ENCODE measurements at places on chromosomes 4 and X.
A peak's percentile ranks its signal among the peaks of the same experiment; 100 is the strongest.

DNA sequence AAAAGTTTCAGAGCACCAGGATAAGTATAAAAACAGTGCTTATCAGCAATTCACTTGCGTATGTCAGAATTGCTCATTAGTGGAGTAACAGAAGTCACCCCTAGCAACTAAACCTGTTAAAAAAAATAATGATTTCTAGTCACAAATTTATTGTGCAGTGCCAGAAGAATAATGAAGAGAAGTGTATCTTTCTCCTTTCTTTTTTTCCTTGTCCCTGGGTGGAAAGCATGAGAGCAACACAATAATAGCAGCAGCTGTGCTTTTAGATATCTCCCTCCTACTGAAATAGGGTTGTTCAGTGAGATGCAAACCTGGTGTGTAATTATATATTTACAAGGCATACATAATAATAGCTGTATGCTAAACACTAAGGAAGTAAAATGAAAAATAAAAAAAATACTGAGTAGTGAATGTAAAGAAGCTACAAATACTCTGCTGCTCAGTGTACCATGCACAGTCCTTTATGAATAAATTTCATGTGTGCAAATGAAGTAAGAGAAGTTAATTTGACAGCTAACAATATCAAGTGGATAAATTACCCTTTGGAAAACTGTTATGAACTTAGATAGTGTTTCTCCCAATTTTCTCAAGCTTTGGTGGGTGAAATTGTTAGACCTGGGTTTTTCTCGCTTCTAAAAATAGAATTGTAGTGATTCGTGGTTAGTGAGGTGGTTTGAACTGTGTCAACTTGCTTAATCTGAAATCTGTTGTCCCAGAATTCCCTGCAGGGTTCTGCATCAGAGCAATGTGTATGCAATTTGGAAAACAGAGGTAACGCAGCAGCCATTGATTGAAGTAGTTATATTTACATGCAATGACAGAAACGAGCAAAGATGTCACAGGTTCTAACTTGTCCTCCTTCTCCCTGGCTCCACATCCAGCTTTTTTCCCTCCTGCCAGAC lies 125.7 kb upstream of the NDST3 start:
- DNase-seq, result no peak

DNA sequence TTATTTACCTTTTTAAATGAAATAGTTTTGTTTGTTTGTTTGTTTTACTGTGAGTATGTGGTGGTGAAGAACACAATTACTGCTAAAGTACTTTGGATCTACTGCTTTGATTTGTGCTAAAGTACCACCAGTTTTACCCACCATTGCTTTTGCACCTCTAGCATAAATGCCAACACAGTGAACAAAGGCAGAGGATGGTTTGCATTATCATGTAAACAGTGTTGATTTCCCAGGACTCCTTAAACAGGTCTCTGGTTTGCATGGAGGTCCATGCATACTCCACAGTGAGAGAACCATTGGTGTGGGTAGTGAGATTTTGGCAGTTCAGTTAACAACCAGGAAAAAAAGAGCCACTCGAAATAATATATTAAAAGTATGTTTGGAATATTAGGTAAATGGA lies 11.0 kb downstream of the FAT4 start:
- no peak for DNase-seq

DNA sequence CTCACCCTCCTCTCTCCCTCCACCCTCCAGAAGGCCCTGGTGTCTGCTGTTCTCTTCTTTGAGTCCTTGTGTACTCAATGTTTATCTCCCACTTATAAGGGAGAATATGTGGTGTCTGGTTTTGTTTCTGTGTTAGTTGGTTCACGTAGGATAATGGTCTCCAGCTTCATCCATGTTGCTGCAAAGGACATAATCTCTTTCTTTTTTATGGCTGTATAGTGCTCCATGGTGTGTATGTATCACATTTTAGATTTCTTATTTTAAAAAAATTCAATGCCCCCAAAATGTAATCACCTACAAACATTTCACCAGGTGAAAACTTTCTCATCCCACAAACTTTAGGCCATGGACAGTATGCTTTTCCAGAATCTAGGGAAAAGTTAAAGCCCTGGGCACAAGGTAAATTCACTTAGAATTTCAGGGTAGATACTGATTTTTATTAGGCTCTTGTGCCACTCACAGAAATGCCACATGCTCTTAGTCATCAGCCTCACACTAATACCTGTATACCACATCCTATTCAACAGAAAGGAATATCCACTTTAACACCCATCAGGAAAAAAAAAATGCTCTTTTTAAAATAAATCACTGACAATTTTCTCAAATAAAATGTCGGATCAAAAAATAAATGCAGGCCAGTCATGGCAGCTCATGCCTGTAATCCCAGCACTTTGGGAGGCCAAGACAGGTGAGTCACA lies 104.8 kb upstream of the ENPP6 start:
- no peak for DNase-seq

DNA sequence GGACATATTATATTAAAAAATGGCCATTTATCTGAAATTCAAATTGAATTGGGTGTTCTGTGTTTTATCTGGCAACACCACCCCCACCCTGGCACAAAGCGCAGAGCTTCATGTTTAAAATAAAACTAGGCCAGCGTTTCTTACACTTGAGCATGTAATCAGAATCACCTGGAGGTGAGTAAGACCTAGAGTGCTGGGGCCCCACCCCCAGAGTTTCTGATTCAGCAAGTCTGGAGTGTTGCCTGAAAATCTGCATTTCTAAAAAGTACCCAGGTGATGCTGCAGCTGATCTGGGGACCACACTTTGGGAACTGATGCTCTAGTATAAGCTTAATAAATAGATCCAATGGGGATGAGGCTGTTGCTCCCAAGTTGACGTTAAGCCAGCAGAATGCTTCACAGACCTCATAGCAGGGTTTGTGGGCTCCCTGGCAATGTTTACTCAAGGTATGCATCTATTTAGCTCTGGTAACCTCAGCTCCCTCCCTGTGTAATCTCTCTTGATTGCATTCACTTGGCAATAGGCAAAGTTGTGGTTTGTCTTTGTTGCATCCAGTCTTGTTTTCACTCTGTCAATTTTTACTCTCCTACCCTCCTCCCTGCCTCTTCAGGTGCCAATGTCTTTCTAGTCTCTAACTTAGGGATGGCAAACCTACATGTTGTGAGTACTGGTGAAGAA lies 99.8 kb upstream of the TEX13D start:
- DNase-seq, result no peak

GRCh38 chrX:50889582-50889981 lies 21.0 kb upstream of the BMP15 start:
- DNase-seq, result no peak

DNA sequence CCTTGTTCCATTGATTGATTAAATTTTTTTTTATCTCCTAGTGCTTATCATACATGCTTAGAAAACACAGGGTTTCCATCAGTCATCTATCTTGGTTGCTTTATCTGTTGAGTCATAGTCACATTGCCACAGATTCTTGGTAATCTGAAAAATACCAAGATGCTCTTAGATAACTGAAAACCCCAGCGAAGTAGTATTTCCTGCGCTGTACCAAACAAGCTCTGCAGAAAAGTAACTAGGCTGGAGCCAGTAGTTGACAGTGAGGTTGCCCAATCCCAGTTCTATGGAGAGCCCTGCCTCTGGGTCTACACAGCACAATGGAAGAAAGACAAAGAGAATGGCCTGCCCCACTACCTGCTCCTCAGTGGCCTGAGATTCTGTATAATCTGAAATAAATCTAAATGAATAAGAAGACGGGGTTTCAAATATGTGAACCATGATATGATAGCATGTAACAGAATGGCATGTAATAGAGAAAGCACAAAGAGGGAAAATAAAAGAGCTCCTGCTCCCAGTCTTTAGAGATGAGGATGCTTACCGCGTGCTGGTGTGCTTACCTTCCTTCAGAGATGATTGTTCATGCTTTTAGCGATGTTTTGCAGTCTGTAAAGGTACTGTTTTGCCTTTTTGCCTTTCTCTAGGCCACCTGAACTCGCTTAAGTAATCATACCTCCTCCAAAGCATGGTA lies 55.3 kb upstream of the RAPGEF2 start:
- DNase-seq, result no peak

- DNase-seq, result no peak
Observed at GRCh38 chrX:19810802-19811201, 76.6 kb downstream of the SH3KBP1 start.

DNA sequence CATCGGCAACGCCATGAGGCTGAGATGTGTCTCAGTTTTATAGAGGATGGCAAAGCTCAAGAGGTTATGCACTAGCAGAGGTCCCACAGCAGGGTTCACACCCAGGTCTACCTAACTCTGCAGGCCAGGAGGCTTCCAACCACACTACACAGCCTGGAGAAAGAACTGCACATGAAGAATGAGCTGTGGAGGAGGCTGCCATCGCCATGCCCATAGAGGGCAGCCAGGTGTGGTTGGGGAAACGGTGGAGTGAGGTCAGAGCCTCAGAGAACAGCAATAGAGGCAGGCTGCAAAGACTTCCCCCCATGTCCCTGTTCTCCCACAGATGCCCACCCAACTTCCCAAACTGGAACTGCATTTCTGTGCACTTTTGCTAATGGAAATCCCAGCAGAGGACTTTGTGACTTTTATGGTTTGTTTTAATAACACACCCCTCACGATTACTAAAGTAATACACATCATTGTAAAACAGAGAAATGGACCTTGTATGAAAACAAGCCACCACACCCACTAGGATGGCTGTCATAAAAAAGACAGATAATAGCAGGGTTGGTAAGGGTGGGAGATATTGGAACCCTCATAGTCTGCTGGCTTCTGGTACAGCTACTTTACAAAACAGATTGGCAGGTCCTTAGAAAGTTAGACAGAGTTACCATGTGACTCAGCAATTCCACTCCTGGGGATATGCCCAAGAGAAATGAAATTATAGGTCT lies 58.9 kb upstream of the PROM1 start:
- DNase-seq, result no peak

DNA sequence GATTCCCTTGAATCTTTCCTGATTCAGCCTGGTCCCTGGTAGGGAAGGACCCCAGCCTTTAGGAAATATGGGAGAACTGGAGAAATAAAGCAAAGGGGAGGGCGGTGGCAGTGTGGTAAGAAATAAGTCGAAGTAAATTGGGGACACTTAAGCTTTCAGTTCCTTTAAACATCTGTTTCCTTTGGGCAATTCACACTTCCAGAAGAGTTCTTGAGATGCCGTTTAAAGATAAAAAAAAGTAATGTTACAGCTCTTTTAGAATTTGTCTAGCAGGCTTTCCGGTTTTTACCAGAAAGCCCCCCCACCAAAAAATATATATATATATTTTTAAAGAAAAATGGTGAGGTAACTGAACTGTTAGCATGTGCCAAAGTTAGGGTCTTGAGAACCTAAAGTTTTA lies 46.6 kb downstream of the TSPAN7 start:
- no peak for DNase-seq

DNA sequence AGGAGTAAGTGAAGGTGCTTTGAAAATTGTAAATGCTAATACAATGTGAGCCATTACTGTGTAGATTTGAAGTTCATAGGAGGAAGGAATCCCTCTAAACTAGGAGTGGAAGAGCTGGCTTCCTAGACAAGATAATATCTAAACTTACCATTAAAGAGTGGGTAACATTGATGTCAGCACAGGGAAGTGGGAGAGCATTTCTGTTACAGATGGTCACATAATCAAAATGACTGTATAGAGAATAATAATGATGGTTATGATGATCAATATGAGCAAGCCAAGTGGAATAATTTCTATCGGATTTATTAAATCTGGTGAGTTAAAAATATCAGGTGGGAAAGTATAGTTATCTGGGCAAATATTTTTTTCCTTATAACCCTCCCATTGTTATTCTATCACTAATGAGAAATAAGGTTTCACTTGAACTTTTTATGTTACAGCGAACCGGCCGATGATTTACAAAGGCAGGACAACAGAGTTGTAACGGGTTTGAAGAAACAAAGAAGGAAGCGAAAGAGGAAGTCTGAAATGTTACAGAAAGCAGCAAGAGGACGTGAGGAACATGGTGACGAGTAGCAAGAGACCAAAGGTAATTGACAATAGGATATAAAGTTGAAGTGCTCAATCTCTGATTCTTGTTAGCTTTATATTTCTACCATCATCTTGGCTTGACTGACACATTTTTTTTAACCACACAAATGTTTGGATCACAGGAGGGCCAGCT lies 43.5 kb downstream of the FMR1NB start:
- peak; percentile 16 for DNase-seq

- no peak for DNase-seq
Observed at GRCh38 chrX:151153086-151153485, 23.3 kb upstream of the GPR50 start.

DNA sequence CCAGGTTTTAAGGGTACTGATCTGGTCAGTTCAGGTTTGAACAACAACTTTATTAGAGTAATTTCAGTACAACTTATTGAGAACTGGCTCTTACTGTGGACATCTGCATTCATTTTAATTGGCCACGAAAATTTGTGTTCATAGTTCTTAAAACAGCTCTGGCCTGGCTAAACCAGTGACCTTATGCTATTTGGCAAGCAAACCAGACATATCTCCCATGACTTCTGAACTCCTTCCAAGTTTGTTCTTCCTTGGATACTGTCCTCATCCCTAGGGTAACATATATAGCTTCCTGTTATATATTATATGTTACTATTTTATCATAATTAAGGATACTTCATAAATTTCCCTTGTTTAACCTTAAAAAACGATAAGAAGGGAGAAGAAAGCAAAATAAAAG lies 841.9 kb downstream of the TRAM1L1 start:
- DNase-seq, result no peak

GRCh38 chrX:100829730-100830129 lies 9.5 kb downstream of the CSTF2 start:
- DNase-seq, result no peak

DNA sequence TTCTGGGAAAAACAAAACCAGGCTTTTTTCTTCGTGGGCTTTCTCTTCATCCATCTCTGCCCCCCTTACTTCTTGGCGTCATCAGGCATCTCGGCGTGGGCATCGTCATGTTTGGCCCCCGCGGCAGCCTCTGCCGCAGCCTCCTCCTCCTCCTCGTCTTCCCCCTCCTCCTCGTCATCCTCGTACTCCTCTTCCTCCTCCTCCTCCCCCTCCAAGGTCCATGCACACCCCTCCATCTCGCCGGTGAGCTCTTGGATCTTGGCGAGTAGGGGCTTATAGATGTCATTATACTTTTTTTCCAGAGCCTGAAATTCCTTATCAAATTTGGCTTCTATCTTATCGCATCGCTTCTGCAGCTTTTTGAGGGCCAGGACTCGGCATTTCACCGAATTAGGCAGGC lies 488 bp downstream of the NAP1L5 start:
- no peak for DNase-seq

GRCh38 chrX:71976753-71977152 lies 66.1 kb downstream of the NHSL2 start:
- no peak for DNase-seq

- DNase-seq, result no peak
Observed at GRCh38 chr4:54912155-54912554, 213.2 kb downstream of the KDR start.

DNA sequence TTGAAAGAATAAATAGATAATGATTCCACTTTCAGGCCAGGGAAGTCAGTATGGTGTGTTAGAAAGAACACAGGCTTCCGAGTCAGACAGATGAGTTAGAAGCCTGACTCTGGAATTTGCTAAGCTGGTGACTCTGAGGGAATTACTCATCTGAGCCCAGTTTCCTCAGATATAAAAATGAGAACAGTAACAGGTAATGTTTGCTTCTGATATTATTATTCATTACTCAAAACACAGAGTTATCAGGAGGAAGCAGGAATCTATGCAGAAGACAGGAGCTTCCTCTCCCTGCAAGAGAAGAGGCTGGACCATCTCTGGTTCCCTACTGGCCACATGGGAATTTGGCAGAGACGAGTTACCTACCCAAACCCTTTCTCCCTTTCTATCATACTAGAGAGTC lies 163.1 kb downstream of the EVC2 start:
- DNase-seq, result no peak

Data from GM12864 (cell line).